ENCODE measurements at places on chromosomes 3 and 15. TPM values are rescaled to one million over a fixed set of nuclear protein-coding genes. Genes with fewer than 3 reads are reported as not detected.

- no peak for DNase-seq
Observed at GRCh38 chr3:46874430-46874829, 3.1 kb upstream of the PTH1R start.

GRCh38 chr15:41437448-41437847 is 20.6 kb downstream of the RTF1 start:
- DNase-seq: no peak

DNA sequence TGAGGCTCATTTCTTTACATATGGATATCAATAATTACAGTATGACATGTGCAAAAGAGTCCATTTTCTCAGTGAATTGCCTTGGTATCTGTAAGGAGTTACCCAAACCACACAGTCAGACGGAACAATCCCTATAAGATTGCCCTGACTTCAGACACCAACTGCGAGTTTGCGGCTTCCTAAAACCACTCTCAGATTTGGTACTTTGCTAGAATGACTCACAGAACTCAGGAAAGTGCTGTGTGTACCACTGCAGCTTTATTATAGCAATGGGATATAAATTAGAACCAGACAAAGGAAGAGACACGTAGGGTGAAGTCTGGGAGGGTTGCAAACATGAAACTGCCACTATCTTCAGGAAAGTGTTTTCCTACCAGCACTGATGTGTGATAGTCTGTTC is 45.8 kb upstream of the ATP13A3 start:
- no peak for DNase-seq

- DNase-seq: no peak
Observed at GRCh38 chr3:193049935-193050334, 132.3 kb upstream of the MB21D2 start.

GRCh38 chr3:30607032-30607833 is 832 bp downstream of the TGFBR2 start:
- DNase-seq: peak; percentile 62

DNA sequence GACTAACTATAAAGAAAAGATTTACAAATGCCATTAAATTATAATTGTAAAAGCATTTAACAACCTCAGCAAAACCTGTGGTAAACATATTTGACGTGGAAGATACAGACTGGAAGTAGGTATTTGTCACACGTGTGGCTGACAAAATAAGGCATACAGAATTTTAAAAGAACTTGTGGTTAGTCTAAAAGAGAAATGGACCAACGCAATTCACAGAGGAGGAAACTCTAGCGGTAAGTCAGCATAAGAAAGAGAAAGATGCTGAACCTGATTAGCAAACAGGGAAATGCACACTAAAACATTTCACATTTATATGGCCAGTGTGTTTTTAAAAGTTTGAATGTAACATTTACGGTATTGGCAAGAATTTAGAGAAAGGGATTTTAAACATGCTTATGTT is 35.3 kb downstream of the KCNH8 start:
- no peak for DNase-seq

- no peak for DNase-seq
Observed at GRCh38 chr15:99732751-99733267, 428 bp downstream of the LYSMD4 start.

DNA sequence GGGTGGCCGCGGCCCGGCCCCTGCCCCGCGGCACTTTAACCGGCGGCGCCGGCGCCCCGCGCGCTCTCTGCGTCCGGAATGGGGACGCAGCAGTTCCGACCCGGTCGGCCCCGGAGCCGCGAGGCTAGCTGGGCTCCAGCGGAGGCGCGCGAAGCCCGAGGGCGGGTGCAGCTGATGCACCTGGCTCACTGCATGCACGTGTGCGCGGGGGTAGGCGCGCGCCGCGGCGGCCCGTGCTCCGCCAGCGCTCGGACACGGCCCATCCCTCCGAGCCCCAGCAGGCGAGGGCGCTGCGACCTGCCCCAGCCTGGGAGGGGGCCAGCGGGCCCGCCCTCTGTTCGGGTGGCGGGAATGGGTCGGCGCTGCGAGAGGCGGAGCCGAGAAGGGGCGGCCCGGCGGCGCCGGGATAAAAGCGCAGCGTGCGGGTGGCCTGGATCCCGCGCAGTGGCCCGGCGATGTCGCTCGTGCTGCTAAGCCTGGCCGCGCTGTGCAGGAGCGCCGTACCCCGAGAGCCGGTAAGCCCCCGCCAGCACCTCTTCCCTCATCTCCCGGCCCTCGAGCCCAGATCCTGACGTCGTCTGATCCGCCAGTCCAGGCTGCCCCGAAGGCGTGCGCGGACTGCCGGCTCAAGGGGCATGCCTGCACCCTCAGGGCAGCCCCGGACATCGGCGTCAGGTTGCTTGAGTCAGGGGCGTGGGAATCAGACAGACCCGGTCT is at the start of the genes CHDH and IL17RB:
CHDH (minus strand) TSS at position 286 of the 717 bp plus-strand sequence. CDS start 22,411 bp downstream, outside the sequence.
IL17RB (plus strand) TSS at position 435 of the 717 bp plus-strand sequence; CDS start at position 456, 21 bp downstream.
- DNase-seq: no peak

- DNase-seq: no peak
Observed at GRCh38 chr3:173644086-173645082, 246.8 kb downstream of the NLGN1 start.

- no peak for DNase-seq
Observed at GRCh38 chr3:37943631-37944314, 46.8 kb upstream of the VILL start.

GRCh38 chr3:185646382-185647133 is 60.5 kb downstream of the SENP2 start:
- no peak for DNase-seq

DNA sequence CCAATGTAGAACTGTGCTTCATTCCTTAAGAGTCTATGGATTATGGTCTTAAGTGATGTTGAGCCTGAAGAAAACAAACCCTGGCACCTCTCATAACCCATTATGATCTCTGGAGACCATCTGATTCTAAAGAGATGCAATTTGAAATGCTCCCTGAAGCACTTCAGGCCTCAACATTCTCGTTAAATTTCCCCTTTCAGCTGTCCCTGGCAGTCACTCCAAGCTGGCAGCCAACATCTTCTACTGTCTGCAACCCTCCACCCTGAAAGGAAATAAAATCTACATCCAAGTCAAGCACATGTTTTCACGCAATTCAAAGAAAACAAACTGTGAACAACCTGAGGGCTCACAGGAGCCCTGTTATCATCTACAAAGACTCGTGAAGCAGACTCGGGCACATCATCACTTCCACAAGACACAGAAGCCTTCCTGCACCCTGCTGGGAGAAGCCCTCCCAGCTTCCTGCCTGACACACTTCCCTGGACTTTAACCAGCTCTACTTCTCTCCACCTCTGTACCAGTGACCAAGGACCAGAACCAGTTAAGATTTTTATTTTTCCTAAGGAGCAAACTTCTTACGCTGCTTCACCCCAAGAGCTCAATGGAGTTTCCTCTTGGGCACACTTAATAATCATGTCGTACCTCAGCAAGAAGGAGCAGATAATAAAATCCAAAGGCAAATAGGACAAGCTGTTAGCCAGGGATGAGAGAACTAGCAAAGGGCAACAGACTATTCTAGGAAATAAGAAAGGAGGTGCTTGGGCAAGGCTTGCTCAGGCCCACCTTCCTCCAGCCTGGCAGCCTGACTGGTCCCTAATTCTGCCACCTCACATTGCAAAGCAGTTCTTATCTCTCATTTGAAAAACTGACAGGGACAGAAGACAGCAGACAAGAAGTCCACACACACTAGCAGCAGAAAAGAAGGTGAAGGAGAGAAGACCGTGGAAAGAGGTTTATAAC is 67.1 kb downstream of the MAGI1 start:
- DNase-seq: no peak

DNA sequence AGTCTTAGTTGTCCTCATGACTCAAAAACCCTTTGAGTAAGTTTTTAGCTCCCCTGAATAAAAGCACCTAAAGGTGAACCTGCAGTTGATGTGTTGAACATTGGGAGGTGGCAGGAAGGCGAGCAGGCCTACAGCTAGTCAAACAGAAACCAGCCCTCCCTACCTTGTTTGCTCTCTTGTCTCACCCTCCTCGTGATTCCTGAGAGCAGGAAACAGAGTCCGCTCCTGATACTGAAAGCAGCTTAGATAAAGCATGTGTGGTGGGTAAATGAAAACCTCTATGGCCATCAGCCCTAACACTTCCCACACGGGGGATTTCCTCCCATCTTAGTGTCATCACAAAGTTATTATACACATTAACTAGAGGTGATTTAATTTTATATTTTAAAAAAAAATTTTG is 21.8 kb upstream of the CLDN18 start:
- no peak for DNase-seq

DNA sequence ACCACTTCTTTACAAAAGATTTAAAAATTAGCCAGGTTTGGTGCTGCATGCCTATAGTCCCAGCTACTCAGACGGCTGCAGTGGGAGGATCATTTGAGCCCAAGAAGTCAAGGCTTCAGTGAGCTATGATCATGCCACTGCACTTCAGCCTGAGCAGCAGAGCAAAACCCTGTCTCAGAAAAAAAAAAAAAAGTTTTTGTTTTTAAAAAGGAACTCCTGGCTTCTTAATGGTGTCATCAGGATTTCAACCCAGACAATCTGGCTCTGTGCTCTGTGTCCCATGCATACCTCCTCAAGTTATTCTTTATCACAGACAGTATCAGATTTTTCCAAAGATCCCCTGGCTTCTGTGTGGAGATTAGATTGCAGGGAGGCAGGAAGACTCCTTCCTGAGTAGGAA is 64.2 kb upstream of the IL12A start:
- DNase-seq: no peak

- no peak for DNase-seq
Observed at GRCh38 chr15:59205839-59206622, 612 bp upstream of the LDHAL6B start.

DNA sequence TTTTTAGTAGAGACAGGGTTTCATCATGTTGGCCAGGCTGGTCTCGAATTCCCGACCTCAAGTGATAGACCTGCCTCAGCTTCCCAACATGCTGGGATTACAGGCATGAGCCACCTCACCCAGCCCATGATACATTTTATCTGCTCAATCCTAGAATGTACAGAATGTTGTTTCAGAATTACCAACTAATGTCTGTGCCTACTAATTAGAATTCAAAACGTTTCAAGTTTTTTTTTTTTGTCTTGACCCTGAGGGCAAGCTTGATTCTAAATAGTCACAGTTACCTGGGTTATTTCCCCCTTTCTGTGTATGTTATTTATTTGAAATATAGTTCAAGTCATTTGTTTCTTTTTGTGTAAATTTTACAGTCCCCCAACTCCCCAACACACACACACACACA is 5.3 kb upstream of the KIF23 start:
- DNase-seq: no peak

GRCh38 chr3:44529927-44530326 is 25.1 kb upstream of the ZKSCAN7 start:
- DNase-seq: no peak

DNA sequence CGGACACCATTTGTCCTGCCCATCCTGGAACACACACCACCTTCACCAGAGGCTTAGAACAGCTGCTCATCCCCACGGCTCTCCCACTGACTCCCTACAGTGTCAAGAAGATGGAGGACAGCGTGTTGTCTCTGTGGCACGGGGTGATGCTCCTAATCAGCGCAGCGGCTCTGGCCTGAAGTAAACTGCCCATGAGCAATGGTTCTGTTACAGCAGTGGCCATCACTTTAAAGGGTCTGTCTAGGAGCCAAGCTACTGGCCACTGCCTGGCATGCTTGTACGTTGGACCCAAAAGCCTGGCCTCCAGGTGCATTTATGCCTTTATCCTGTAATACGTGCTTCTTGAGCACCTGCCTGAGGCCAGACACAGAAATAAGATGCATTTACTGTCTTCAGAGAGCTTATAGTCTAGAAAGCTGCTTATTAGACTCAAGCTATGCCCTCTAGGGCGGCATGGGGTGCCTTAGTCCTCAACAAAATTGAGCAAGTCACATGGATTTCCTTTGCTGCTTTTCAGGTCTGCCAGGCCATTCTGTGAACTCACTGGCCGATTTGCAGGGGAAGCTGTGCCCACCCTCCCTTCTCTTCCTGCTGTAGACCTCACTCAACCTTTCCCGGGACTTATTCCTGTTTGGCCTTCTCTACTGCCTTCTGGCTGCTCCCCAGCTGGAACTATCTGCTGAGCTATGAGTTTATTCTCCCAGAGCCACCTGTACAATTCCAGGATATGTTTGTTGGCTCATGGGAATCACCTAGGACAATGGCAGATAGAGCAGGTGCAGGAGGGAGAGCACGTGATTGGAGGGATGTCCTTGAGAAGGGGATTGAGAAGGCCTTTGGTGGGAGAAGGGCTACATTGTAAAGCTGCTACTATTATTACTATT is 51.9 kb downstream of the STARD5 start:
- no peak for DNase-seq

- DNase-seq: no peak
Observed at GRCh38 chr3:43857361-43858293, 166.9 kb downstream of the ABHD5 start.

- no peak for DNase-seq
Observed at GRCh38 chr3:195115600-195116406, 155.2 kb downstream of the XXYLT1 start.

- no peak for DNase-seq
Observed at GRCh38 chr3:186032321-186032720, 76.6 kb downstream of the ETV5 start.

GRCh38 chr3:127720985-127721935 is 48.5 kb downstream of the ABTB1 start:
- DNase-seq: no peak

CLDN1 gene
- 58.9 TPM for polyA plus RNA-seq

TADA3 gene
- 85.3 TPM for polyA plus RNA-seq

CIDEC gene
- polyA plus RNA-seq: not detected

CADM2 gene
- polyA plus RNA-seq: 0.84 TPM

NR2E3 gene
- 0.32 TPM for polyA plus RNA-seq

POPDC2 gene
- 4.5 TPM for polyA plus RNA-seq

LYZL4 gene
- not detected for polyA plus RNA-seq

CISH gene
- 36.3 TPM for polyA plus RNA-seq

GOLGA6L25 gene
- polyA plus RNA-seq: not detected

HDC gene
- 0.35 TPM for polyA plus RNA-seq
